ENCODE measurements at places on chromosomes 7 and 10. TPM values are rescaled to one million over a fixed set of nuclear protein-coding genes. Genes with fewer than 3 reads are reported as not detected.

The CXCL12 gene
- not detected for total RNA-seq

The PNLIPRP3 gene
- 9.5 TPM for total RNA-seq

The ZNF438 gene
- 6.8 TPM for total RNA-seq

The SFRP4 gene
- not detected for total RNA-seq

The FOXP2 gene
- total RNA-seq = not detected

The LIPM gene
- total RNA-seq = not detected

The NODAL gene
- not detected for total RNA-seq

DNA sequence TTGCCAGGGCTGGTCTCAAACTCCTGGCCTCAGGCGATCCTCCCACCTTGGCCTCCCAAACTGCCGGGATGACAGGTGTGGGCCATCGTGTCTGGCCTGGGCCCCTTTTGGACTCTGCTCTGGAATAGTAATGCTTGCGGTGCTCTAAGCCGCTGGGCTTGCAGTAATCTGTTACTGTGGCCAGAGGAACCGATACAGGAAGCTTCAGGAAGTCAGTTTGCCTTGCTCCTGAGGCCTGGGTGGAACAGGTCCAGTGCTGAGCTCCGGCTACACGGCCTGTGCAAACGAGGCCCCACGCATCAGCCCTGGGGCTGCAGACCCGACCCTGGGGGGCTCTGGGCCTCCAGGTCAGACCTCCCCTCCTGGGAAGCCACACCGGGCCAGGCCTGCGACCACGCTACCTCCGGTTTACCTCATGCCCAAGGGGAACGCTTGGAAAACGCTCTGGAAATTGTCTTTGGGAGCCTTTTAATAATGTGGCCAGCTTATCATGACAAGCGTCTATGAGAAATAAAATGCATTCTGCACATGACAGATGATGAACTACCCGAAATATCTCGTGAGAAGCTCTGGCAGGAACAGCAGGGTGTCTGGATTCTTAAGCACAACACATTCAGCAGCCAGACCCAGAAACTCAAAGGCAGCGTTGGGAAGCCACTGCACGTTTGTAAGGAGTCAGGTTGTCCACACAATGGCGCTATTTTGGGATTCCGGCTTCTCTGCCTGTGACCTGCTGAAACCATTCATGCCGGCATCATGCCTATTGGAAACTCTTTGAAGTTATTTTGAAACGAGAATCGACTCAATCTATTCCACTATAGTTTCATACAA, 10.1 kb upstream of the ADAP1 start:
- peak; percentile 32 for DNase-seq

DNA sequence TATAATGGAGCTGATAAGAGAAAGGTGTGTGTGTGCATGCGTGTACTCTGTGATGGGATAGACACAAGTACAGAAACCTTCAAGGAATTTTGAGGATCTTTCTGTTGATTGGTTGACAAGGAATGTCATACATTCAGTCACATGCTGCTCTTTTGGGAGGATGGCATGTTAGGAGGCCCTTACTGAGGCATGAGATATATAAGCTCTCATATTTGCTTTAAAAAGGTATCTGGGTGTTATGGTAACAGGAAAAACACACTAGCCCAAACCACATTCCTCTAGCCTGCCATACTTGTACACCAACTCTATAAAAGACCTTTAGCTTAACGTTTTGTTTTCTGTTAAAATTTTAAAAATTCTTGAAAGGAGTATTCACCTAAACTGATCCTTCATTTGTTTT, 72.5 kb upstream of the EGFR start:
- no peak for DNase-seq

GRCh38 chr10:61899069-61899531, 2.4 kb upstream of the ARID5B start:
- DNase-seq = peak; percentile 84

- no peak for DNase-seq
These were observed 55.2 kb downstream of the NRP1 start for GRCh38 chr10:33279276-33279675.

DNA sequence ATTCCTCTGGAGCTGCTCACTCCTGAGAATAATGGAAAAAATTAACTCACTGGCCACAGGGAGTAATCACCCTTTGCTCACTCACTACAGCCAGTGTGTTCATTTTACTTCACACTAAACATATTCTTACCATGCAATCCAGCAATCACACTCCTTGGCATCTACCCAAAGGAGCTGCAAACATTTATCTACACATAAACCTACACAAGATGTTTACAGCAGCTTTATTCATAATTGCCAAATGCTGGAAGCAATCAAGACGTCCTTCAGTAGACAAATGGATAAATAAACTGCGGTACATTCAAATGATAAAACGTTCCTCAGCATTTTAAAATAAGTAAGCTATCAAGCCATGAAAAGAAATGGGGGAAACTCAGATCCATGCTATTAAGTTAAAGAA, 34.2 kb upstream of the POM121L12 start:
- DNase-seq = no peak

- DNase-seq = no peak
These were observed 99.1 kb upstream of the CACUL1 start for GRCh38 chr10:118853916-118854315.

DNA sequence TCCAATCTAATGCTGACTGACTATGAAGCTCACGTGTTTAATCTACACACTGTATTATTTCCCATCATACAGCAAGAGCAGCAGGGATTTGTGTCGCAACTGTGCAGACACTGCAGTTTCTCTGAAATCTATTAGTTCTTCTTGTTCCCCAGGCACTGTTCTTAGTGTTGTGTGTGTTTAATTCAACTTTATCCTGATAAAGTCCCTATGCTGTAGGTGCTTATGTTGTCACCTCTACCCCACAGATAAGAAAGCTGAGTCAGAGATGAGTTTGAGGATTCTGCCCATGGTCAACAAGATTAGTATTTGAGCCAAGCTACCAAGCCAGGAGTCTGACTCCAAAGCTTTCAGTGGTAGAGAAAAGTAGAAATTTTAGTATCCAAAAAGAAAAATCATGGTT, 22.5 kb upstream of the EPHB6 start:
- DNase-seq = no peak

DNA sequence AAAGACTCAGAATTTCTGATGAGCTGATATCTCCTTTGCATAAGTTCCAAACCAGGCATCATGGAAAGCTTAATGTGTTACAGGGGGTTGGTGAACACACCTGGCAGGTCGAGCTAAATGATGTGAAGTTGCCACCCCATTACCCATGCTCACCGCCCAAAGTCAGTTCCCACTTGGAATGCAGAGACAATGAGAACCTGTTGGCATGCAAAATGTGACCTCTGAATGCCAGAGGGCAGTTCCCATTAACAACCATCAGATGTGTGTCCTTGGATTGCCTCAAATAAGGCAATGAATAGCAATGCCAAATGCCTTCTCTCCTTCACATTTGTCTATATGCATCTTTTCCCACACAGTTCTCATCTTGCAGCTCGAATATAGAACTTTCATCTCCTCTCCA, 190.7 kb downstream of the CDCA7L start:
- no peak for DNase-seq

DNA sequence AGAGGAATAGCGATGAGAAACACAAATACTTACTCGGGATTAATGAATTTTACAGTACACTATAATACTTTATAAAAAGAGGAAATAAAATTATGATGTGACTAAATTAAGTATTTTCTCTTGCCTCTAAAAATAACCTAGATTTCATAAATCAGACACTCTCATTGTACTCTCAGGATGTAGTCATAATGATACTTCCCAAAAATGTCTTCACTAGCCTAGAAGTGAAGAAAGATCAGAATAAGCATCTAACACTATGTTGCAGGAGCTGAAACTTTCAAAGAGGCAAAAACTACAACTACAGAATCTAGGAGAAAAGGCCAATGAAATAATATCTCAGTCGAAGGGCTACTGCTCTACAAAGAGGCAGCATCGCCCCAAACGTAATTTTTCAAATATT, 49.4 kb downstream of the DNAJC1 start:
- DNase-seq = no peak

DNA sequence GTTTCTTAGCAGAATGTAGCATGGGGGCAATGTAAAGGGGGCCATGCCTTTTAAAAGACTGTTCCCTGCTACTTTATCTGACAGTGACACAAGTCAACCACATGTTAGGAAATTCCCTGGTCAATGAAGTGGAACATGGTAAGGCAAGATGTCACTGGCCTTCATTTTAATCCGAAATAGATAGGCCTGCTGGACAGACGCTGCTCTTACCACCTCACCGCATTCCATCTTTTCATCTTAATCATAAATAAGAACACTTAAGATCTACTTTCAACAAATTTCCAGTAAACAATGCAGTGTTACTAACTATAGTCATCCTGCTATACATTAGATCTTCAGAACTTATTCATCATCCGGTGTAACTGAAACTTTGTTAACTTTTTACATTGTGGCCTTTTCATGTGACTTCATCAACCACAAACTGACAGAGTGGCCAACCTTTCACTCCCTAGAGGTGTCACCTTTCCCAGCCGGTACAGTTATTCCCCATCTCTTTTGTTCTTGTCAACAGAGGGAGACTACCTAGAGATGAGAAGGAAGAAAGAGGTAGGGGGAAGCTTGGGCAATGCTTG, 15.6 kb downstream of the ASB4 start:
- peak; percentile 9 for DNase-seq

DNA sequence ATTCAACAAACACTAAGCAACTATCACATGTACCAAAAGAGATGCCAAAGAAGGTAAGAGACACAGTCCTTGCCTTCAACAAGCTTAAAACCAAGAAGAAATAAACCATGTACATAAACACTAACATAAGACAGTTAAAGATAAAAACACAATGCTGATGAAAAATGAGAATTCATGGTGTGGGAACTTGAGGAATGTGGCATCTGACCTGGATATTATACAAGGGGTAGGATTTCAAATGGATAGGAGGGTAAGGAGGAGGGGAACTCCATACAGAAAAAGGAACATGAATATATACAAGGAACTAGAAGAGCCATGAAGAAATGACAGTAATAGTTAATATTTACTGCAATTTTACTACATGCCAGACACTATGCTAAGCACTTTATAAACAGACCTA, 11.0 kb downstream of the HIBADH start:
- no peak for DNase-seq

- no peak for DNase-seq
These were observed 47.7 kb upstream of the ITGB8 start for GRCh38 chr7:20282959-20283358.

GRCh38 chr10:60650378-60650800, 127.9 kb upstream of the CDK1 start:
- no peak for DNase-seq

DNA sequence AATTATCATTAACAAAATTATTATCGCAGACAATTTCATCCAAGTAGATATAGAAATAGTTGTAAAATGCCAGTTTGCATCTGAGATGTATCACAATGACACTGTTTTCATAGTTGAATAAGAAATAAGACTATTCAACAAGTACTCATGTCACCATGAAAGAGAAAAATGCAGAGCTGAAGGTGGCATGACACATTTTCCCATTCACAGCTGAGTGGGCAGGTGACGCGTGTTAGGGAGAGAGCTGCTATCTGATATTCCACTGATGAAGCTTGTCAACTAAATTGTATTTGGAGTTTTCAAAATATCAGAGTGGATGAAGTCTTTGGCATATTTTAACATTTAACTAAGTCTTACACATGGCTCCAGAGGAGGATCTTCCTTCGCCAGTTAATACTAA, 70.3 kb upstream of the HDAC9 start:
- DNase-seq = no peak

GRCh38 chr10:15262036-15262713, 93.7 kb upstream of the NMT2 start:
- peak; percentile 19 for DNase-seq

GRCh38 chr10:87546210-87546609, 41.5 kb downstream of the MINPP1 start:
- no peak for DNase-seq

GRCh38 chr10:112744181-112745096, 205.6 kb upstream of the TCF7L2 start:
- DNase-seq = no peak

GRCh38 chr7:1400371-1400770, 58.9 kb downstream of the MICALL2 start:
- no peak for DNase-seq

GRCh38 chr7:27182861-27183681, 2.0 kb downstream of the HOXA11 start:
- DNase-seq = no peak

GRCh38 chr10:125926247-125926646, 29.9 kb downstream of the FANK1 start:
- DNase-seq = no peak

- peak; percentile 38 for DNase-seq
These were observed 789.9 kb upstream of the IGFBP3 start for GRCh38 chr7:46710927-46711326.

DNA sequence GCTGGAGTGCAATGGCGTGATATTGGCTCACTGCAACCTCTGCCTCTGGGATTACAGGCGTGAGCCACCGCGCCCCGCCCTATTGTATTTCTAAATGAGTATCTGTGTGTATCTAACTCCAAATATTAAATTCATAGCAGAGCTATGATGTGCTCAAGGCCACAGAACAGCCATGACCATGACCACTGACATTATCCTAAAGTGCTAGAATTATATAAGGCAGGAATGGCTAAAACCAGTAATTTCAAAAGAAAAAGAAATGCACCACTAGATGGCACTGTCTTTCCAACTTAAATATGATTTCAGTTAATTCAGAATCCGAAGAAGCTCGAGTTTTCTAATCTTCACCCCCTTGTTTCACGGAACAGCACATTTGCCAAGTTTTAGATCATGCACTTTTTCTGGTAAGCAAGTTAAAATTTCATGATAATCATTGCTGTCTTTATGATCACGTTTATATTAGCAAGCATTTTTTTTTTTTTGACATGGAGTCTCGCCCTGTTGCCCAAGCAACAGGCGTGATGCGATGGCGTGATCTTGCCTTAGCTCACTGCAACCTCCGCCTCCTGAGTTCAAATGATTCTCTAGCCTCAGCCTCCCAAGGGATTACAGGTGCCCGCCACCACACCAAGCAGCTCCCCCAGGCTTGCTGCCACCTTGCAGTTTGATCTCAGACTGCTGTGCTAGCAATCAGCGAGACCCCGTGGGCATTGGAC, 65.3 kb downstream of the OR13A1 start:
- DNase-seq = peak; percentile 52

GRCh38 chr10:66836057-66836456, 89.8 kb upstream of the LRRTM3 start:
- peak; percentile 17 for DNase-seq

DNA sequence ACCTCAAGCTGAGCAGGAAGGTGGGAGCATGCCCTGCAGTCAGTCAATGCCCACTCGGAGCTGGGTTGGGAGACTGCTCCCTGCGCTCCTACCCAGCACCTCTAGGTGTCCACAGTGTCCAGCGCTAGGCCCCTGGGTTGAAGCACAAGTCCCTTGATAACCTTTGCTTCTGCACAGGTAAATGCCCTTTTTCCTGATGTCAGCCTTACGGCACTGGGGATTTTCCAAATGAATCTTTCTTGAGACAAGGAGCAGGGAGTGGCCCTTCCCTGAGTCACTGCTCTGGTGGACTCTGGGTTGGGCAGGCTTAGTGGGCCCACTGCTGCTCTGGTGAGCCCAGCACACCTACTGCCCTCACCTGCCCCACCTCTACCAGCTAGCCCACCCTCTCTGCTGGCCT, 61.9 kb upstream of the OPN4 start:
- DNase-seq = peak; percentile 39

GRCh38 chr10:3668276-3668965, 116.6 kb downstream of the KLF6 start:
- peak; percentile 85 for DNase-seq

- DNase-seq = peak; percentile 80
These were observed 1.7 kb downstream of the KLF6 start for GRCh38 chr10:3783316-3783681.

All from MCF 10A (cell line).